ENCODE measurements at places on chromosomes 1 and 21. TPM values are rescaled to one million over a fixed set of nuclear protein-coding genes. Genes with fewer than 3 reads are reported as not detected.

- no peaks in the 10 kb centered on the region for H3K27me3 ChIP-seq
- no peaks in the 10 kb centered on the region for H3K4me1 ChIP-seq
- H3K4me3 ChIP-seq: no peak overlapping the region
- H3K27ac ChIP-seq: no peak overlapping the region
- peak; percentile 8 for DNase-seq
Observed at GRCh38 chr1:71908303-71908702, 374.0 kb downstream of the NEGR1 start.

MIER1 gene
- total RNA-seq: 38.1 TPM

GRCh38 chr1:42013881-42014470, 95.3 kb upstream of the HIVEP3 start:
- no peak overlapping the region for H3K27ac ChIP-seq
- no peaks in the 10 kb centered on the region for H3K4me1 ChIP-seq
- peak; percentile 12 for DNase-seq
- H3K27me3 ChIP-seq: no peaks in the 10 kb centered on the region
- no peak overlapping the region for H3K4me3 ChIP-seq

WNT3A gene
- total RNA-seq: not detected

DNA sequence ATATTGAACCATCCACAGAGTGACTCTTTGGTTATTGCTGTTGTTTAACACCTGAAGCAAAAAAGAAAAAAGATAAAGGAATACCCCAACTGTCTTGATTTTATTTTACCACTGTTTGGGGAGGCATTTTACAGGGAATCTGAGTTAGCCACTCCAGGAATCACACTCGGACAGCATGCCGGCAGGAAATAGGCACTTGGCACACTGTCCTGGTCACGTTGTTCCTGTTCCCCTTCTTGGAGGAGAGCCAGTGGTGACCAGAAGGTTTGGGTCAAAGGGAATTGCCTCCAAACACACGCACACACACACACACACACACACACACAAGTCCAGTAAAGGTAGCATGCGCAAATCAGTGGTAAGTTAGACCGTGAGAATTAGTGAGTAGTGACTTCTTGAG, 13.8 kb downstream of the RGS4 start:
- no peak for DNase-seq
- no peaks in the 10 kb centered on the region for H3K27me3 ChIP-seq
- H3K27ac ChIP-seq: no peak overlapping the region
- no peak overlapping the region for H3K4me3 ChIP-seq
- peaks cover 33% of the 10 kb centered on the region for H3K4me1 ChIP-seq

DNA sequence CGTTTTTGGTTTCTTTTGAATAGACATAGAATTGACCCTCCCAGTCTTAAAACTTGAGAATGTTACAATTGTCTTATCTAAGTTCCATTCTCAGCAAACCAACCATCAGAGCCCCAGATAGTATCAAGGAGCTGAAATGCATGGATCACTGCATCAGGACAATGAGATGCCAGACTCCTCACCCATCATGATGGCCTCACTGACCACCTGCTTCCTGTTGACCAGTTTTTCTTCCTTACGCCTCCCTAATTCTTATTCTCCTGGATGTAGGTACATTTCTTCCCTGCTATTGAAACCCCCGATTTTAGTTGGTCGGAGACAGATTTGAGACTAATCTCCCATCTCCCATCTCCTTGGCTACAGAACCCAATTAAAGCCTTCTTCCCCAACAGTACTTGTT, 17.7 kb downstream of the MATN1 start:
- H3K4me1 ChIP-seq: peaks cover 11% of the 10 kb centered on the region
- H3K4me3 ChIP-seq: no peak overlapping the region
- H3K36me3 ChIP-seq: no peaks in the 10 kb centered on the region
- no peak for DNase-seq

RAP1GAP gene
- total RNA-seq: 0.97 TPM

DNA sequence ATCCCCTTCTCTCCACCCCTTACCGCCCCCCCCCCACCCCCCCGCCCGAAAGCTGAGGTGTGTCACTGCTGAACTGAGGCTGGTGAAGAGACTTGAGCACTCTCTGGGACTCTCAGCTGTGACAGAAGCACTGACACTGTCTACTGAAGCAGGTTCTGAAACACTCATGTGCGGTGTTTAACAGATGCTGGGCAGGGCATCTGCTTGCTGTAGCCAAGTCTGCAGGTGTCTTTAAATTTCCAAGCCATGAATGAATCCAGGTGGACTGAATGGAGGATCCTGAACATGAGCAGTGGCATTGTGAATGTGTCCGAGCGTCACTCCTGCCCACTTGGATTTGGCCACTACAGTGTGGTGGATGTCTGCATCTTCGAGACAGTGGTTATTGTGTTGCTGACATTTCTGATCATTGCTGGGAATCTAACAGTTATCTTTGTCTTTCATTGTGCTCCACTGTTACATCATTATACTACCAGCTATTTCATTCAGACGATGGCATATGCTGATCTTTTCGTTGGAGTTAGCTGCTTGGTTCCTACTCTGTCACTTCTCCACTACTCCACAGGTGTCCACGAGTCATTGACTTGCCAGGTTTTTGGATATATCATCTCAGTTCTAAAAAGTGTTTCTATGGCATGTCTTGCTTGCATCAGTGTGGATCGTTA, at the start of gene GPR52:
Gene GPR52, plus strand, starts transcription at position 99 of the 665 bp plus-strand sequence. Its CDS starts 148 bp downstream, at position 247.
- no peak for DNase-seq
- H3K27me3 ChIP-seq: no peaks in the 10 kb centered on the region
- H3K4me3 ChIP-seq: no peak within 1 kb of the TSS

DNA sequence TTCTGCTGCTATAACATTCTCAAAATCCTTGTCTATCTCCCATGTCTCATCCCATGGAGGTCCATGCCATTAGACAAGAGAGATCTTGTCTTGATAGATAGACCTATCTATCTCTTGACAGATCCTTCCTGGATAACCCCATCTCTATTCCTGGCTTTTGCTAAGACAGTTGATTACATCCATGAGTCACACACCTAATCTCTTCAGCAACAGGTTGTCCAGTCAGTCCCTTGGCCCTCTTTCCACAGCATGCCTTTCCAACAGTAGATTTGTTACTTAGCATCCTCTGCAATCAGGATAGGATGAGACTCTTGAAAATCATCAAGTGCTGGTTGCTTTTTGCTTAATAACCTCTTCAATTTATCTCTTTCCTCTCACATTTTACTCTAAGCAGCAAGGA, 46.6 kb downstream of the TRMT1L start:
- no peaks in the 10 kb centered on the region for H3K27me3 ChIP-seq
- H3K36me3 ChIP-seq: no peaks in the 10 kb centered on the region
- no peak overlapping the region for H3K27ac ChIP-seq

FAAH gene
- total RNA-seq: 0.97 TPM

GRCh38 chr1:111275780-111276433, 14.7 kb upstream of the CHIA start:
- peaks cover 15% of the 10 kb centered on the region for H3K4me1 ChIP-seq
- peaks cover 13% of the 10 kb centered on the region for H3K27me3 ChIP-seq
- peak; percentile 8 for DNase-seq
- H3K36me3 ChIP-seq: no peaks in the 10 kb centered on the region
- H3K4me3 ChIP-seq: no peak overlapping the region
- 0 out of 2 replicates have a peak overlapping the region, but pooled peaks have one; percentile 46 for H3K27ac ChIP-seq

CLCA4 gene
- not detected for total RNA-seq

GRCh38 chr1:8031176-8031785, 5.2 kb upstream of the ERRFI1 start:
- no peaks in the 10 kb centered on the region for H3K27me3 ChIP-seq
- H3K4me1 ChIP-seq: peaks cover 28% of the 10 kb centered on the region
- peak; percentile 66 for DNase-seq
- H3K4me3 ChIP-seq: no peak overlapping the region

GRCh38 chr1:182817802-182818201, 21.3 kb upstream of the DHX9 start:
- H3K4me1 ChIP-seq: no peaks in the 10 kb centered on the region
- DNase-seq: no peak
- no peak overlapping the region for H3K27ac ChIP-seq
- H3K27me3 ChIP-seq: no peaks in the 10 kb centered on the region
- no peaks in the 10 kb centered on the region for H3K36me3 ChIP-seq

DNA sequence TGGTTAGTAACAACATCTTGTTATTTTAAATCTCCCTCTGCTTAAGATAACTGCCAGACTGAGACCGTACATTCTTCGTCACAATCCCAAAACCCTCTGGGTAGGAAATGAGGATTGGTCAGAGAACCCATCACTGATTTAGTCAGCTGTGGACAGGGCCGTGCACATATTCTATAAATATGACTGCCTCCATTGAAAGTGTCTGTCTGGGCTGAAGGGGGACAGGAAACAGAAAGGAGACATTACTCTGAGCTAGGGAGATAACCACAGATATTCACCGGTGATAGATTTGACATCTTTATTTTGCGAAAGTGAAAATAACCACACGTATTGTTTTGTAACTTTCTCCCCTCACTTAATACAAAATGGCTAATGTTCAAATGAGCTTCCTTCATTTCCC, 36.9 kb upstream of the ST6GALNAC5 start:
- no peaks in the 10 kb centered on the region for H3K27me3 ChIP-seq
- H3K4me3 ChIP-seq: no peak overlapping the region
- H3K27ac ChIP-seq: no peak overlapping the region
- H3K4me1 ChIP-seq: peaks cover 15% of the 10 kb centered on the region

DNA sequence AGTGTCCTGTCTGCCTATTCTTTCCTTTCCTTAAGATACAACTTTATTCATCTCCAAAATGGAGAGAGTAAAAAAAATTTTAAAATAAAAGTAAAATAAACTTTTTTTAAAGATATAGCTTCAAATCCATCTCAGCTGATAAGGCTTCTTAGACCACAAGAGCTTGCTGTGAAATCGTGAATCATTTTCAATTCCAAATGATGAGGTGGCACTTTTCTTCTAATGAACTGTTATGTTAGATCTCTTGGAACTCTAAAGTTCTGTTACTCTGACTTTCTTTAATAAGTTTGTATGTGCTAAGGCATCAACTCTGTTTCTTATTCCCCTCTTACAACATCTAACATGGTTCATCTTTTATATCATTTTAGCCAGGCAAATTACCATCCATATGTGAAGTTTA, 4.5 kb downstream of the SH3GLB1 start:
- no peaks in the 10 kb centered on the region for H3K27me3 ChIP-seq
- peaks cover 53% of the 10 kb centered on the region for H3K4me1 ChIP-seq
- peaks cover 4% of the 10 kb centered on the region for H3K36me3 ChIP-seq

DNA sequence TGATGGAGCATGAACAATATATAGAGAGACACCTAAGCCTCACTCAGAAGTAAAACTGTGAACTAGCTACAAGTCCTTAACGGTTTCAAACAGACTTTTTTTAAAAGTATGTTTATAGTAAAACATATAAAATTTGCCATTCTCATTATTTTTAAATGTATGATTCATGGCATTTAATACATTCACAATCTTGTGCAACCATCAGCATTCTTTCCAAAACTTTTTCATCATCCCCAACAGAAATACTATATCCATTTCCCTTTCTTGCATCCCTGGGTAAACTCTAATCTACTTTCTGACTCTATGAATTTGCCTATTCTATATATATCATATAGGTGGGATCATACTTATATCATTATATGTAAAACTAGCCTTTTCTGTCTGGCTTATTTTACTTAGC, 25.5 kb downstream of the EVI5 start:
- H3K27me3 ChIP-seq: no peaks in the 10 kb centered on the region
- H3K36me3 ChIP-seq: no peaks in the 10 kb centered on the region
- H3K4me1 ChIP-seq: peaks cover 33% of the 10 kb centered on the region

- no peaks in the 10 kb centered on the region for H3K36me3 ChIP-seq
- H3K4me3 ChIP-seq: no peak overlapping the region
- no peak for DNase-seq
- H3K4me1 ChIP-seq: no peaks in the 10 kb centered on the region
- no peak overlapping the region for H3K27ac ChIP-seq
Observed at GRCh38 chr1:28950449-28950848, 36.1 kb downstream of the EPB41 start.

DNA sequence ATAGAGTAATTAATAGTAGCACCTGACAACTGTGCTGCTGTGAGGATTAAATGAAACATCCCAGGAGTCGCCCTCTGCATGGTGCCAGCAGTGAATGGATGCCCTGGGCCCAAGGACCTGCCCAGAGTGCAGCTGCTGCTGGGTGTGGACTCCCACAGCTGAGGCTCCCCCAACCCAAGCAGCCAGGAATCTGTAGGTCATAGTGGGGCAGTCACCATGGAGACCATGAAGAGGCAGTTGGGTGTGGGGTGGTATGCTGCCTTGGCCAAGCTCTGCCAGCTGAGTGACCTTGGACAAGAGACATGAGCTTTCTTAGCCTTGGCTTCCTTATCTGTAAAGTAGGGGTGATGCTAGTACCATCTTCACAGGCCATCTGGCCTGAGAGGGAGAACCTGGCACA, 9.4 kb downstream of the OLIG2 start:
- H3K4me1 ChIP-seq: peaks cover 11% of the 10 kb centered on the region
- H3K36me3 ChIP-seq: no peaks in the 10 kb centered on the region
- DNase-seq: no peak
- H3K27me3 ChIP-seq: peaks cover 49% of the 10 kb centered on the region

DNA sequence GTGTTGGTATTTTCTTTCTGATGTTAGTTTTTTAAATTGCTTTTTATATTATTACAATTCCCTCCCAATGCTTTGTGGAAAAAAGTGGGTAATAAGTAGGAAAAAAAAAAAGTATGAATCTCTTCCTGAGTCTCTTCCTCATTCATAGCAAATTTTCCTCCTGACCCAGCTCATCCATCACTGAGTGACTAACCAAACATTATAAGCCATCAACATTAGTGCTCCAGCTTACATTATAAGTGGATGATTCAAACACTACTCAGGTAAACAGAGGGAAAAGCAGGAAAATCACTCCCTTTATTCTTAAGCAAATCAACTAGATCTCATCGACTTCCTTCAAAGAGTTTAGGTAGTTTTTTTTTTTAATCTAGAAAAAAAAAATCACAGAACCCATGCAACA, 15.4 kb upstream of the SAMD13 start:
- H3K27ac ChIP-seq: no peak overlapping the region
- DNase-seq: peak; percentile 48
- H3K4me1 ChIP-seq: peaks cover 9% of the 10 kb centered on the region
- H3K27me3 ChIP-seq: no peaks in the 10 kb centered on the region
- no peak overlapping the region for H3K4me3 ChIP-seq

- peak; percentile 34 for DNase-seq
- H3K36me3 ChIP-seq: no peaks in the 10 kb centered on the region
- 0 out of 2 replicates have a peak, but pooled peaks cover 2% of the 10 kb centered on the region for H3K4me1 ChIP-seq
- no peak overlapping the region for H3K27ac ChIP-seq
- no peak overlapping the region for H3K4me3 ChIP-seq
Observed at GRCh38 chr1:156876281-156876680, 15.6 kb downstream of the NTRK1 start.

DNA sequence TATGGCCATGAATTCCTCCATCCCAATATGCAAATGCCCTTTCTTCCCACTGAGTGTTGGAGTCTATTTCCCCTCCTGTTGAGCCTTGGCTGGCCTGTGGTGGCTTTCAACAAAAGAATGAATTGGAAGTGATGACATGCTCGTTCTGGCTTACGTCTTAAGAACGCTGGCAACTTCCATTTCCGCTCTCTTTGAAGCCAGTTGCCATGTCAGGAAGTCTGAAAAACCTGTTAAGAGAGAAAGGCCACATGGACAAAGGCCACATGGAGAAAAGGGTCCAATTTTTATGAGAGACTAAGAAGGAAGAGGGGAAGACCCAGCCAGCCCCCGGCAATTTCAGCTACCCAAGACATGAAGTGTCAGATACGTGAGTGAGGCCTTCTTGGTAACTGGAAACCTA, 45.6 kb upstream of the GADD45A start:
- no peak overlapping the region for H3K4me3 ChIP-seq
- no peak for DNase-seq
- H3K27me3 ChIP-seq: no peaks in the 10 kb centered on the region
- H3K36me3 ChIP-seq: no peaks in the 10 kb centered on the region

CBS gene
- 109 TPM for total RNA-seq

SMCP gene
- total RNA-seq: not detected

HCN3 gene
- 1.4 TPM for total RNA-seq

- no peaks in the 10 kb centered on the region for H3K36me3 ChIP-seq
- no peak overlapping the region for H3K27ac ChIP-seq
- DNase-seq: no peak
- H3K27me3 ChIP-seq: no peaks in the 10 kb centered on the region
- H3K4me1 ChIP-seq: peaks cover 58% of the 10 kb centered on the region
Observed at GRCh38 chr1:116850436-116850835, 59.3 kb upstream of the PTGFRN start.

ATP1A4 gene
- total RNA-seq: not detected

RNU1-1 gene
- total RNA-seq: under 0.01 TPM

SRRM1 gene
- total RNA-seq: 29.0 TPM
